Stimulated activated CD4-positive, alpha-beta T cell treated with anti-CD3 and anti-CD28 coated beads, Interleukin-1b, Interleukin-23, amount 100 ng/mL, for 1 hour (primary cell): ENCODE measurements at places on chromosomes 2 and 18.
A peak's percentile ranks its signal among the peaks of the same experiment; 100 is the strongest.

GRCh38 chr18:47175283-47175897 is 774 bp downstream of the IER3IP1 start:
- DNase-seq, result no peak

DNA sequence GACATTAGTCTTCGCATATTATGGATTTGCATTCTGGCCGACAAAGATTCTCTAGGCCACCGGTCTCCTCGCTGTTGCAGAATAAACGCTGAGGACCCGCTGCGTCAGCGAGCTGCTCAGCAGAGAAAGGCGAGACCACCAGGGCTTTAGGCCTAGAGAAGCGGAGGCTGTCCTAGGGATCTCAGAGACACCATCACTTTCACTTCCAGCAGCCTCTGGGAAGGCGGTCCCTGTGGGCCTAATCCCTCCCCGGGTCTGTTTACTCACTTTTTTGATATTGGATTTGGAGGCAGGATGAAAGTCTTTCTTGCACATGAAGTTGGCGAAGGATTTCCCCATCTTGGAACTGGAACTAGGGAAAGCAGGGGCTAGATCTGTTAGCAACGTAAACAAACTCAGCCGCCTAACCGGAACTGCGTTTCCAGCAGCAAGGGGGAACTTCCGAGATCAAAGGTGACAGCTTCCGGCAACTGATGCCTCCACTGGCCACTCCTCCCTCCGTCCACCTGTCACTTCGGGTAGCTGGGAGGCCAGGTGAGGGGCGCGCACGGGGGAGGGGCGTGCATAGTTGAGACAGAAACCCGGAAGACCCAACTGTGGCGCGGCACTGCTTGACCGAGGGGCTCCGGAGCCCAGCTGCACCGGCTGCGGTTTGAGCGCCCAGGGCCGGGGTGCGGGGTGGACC is at the start of gene SCRN3:
Gene SCRN3, plus strand, starts transcription at position 447 of the 685 bp plus-strand sequence. CDS start 2,554 bp downstream, outside the sequence.
- peak; percentile 44 for DNase-seq

DNA sequence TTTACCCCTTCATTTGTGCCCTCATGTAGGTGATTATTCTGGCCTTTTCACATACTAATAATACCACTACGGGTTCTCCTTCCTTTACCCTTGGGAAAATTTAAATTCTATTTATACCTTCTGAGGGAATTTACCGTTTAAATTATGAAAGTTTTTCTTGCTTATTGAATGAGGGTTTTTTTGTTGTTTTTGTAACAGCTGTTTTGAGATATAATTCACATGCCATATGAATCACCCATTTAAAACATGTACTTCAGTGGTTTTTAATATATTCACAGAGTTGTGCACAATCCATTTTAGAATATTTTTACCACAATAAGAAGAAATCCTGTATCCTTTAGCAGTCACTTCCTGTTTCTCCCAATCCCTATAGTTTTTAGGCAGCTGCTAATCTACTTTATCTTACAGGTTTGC is 54.7 kb downstream of the EML4 start:
- no peak for DNase-seq

- no peak for DNase-seq
These were observed 19.0 kb downstream of the UBE2E3 start for GRCh38 chr2:180999274-180999964.

DNA sequence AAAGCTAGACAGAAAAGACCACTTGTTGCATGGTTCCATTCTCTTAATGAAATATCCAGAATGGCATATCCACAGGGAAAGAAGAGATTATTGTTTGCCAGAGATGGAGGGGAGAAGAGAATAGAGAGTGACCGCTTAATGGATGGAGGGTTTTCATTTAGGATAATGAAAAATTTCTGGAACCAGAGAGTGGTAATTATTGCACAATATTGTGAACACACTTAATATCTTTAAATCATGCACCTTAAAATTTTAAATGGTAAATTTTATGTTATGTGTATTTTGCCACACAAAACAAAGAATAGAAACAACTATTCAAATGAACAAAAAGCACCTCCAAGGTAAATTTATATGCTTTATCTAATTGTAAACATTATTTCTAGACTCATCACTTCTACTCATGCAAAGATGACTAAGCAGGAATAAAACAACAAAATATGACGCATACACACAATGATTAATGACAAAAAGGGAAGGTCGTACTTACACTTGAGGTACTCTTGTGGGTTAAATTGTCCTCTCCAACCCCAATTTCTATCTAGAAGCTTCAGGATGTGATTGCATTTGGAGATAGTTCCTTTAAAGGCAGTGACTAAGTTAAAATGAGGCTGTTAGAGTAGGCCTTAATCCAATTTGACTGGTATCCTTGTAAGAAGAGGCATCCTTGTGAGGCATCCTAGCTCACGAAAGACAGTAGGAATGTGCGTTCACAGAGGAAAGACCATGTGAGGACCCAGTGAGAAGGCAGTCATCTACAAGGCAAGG is 18.7 kb upstream of the DHRS9 start:
- DNase-seq, result no peak

DNA sequence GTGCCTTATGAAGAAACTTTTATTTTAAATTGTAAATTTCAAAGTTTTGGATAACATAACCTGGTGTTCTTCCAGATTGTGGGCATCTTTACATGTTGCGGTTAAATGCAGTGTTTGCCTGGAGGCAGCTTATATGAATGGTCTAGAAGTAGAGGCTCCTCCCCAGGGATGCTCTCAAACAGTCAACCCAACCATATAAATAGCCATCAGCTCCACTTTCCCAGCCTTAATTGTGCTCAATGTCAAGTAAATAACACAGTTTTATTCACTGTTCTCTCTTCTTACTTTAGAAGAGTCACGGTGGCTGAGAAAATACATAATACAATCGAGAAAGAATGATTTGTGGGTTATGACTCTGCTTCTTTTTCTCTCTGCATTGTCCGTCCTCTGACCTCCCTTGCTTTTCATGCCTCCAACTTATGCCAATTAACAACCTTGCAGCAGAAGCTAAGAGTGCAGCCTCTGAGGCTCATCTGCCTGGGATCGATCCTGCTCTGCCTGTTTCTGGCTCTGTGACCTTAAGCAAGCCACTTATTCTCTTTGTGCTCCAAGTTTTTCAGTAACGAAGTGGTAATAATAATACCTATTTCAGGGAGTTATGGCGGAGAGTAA is 100.3 kb downstream of the DAW1 start:
- no peak for DNase-seq

- no peak for DNase-seq
These were observed 44.9 kb upstream of the TTC39C start for GRCh38 chr18:23969664-23970063.

- no peak for DNase-seq
These were observed 96.5 kb downstream of the EHBP1 start for GRCh38 chr2:62801814-62802523.

GRCh38 chr2:70937866-70938585 is 2.3 kb downstream of the ATP6V1B1 start:
- DNase-seq, result no peak

GRCh38 chr2:63488118-63488713 is 100.1 kb downstream of the WDPCP start:
- no peak for DNase-seq

- no peak for DNase-seq
These were observed 14.1 kb upstream of the INO80C start for GRCh38 chr18:35511833-35512232.

GRCh38 chr2:112314856-112315255 is 39.5 kb downstream of the ZC3H6 start:
- no peak for DNase-seq

- no peak for DNase-seq
These were observed 87.0 kb downstream of the WDR7 start for GRCh38 chr18:56738184-56738583.

DNA sequence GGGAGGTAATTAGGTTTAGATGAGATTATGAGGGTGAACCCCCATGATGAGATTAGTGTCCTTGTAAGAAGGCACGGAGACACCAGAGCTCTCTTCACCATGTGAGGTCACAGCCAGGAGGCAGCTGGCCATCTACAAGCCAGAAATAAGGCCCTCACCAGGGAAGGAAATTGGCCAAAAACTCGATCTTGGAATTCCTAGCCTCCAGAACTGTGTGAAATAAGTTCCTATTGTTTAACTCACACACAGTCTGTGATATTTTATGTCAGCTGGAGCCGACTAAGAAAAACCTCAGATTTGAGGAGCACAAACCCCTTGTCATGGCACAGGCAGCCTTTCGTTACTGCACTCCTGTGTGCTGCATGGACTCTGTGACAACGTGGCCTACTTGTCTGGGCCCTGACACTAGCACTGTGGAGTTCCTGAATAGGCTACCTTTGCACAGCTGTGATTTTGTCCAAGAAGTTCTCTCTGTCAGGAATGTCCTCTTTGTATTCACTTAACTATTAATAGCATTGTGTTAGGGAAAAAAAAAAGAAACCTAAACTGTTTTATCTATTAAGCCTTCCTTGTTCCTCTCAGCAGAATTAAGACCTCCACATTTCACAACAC is 319.8 kb downstream of the TDRD15 start:
- no peak for DNase-seq

GRCh38 chr2:20103530-20103929 is 52.1 kb upstream of the LAPTM4A start:
- no peak for DNase-seq

DNA sequence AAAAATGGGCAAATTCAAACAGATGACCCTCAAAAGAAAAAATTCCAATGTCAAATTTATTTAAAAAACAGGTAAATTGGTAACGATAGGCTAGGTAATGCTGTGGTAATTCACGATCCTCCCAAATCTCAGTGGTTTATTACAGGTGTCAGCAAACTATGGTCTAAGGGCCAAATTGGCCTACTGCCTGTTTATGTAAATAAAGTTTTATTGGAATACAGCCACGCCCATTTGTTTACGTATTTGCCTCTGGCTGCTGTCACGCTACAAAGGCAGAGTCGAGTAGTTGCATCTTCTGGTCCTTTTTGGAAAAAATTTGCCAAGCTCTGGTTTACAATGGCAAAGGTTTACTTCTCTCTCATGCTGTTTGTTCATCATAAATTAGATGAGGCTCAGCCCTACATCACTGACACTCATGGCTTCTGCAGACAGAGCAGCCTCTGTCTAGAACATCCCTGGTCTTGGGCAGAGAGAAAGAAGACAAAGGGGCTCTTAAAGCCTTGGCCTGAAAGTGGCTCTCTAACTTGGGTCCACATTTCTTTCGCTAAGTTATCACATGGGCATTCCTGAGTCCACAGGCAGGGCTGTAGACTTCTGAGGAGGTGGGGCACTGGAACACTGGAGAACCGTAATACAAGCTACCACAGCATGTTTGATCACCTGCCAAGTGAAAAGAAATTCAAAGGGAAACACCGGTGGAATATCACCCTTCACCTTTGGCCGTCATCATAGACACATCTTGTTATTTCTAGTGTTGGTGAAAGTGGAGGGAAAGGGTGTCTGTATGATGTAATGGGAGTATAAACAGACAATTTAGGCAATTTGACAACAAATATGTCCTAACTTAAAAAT is 34.8 kb downstream of the SP110 start:
- no peak for DNase-seq

DNA sequence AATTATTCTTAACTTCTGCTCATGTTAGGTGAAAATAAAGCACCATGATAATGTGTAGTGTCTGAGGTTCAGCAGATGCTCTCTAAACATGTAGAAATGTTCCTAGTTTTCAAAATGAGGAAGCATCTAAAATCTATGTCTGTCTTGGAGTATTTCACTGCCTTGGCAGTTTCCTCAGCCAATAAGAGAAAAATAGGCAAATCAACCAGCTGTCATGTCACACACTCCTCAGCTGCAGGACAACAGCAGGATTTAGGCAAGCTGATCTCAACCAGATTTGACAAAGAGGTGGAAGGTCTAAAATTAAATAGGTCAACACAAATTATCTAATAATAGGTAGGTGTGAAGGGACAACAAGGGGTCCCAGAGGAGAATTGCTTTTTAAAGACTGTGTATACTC is 164.1 kb upstream of the BOD1L2 start:
- no peak for DNase-seq

GRCh38 chr2:119108186-119108585 is 50.4 kb downstream of the C1QL2 start:
- DNase-seq, result no peak

GRCh38 chr2:29589440-29590103 is 331.8 kb downstream of the ALK start:
- DNase-seq, result no peak

DNA sequence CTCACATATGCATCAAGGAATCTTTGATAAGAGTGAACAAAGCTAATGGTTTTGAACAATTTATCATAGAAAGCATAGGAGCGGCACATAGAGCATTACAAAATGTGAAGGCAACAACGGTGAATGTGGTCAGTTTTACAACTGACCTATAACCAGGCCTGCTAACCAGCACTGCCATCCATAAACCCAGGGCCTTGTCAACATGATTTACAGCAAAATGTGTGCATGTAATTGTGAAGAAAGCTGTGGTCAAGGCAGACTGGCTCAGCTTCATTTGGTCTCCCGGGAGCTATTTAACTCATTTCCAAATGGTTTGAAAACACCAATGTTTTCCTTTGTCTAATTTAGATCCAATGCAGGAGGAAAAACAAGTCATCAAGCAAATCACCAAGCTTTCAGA is 119.8 kb downstream of the DHRS9 start:
- no peak for DNase-seq

GRCh38 chr18:52370841-52371240 is 30.8 kb downstream of the DCC start:
- DNase-seq, result no peak

- DNase-seq, result no peak
These were observed 16.8 kb upstream of the LYPD6 start for GRCh38 chr2:149313512-149313972.

- DNase-seq, result no peak
These were observed 34.2 kb upstream of the CTDP1 start for GRCh38 chr18:79645291-79645983.

- no peak for DNase-seq
These were observed 30.9 kb downstream of the OSBPL6 start for GRCh38 chr2:178225006-178225805.

DNA sequence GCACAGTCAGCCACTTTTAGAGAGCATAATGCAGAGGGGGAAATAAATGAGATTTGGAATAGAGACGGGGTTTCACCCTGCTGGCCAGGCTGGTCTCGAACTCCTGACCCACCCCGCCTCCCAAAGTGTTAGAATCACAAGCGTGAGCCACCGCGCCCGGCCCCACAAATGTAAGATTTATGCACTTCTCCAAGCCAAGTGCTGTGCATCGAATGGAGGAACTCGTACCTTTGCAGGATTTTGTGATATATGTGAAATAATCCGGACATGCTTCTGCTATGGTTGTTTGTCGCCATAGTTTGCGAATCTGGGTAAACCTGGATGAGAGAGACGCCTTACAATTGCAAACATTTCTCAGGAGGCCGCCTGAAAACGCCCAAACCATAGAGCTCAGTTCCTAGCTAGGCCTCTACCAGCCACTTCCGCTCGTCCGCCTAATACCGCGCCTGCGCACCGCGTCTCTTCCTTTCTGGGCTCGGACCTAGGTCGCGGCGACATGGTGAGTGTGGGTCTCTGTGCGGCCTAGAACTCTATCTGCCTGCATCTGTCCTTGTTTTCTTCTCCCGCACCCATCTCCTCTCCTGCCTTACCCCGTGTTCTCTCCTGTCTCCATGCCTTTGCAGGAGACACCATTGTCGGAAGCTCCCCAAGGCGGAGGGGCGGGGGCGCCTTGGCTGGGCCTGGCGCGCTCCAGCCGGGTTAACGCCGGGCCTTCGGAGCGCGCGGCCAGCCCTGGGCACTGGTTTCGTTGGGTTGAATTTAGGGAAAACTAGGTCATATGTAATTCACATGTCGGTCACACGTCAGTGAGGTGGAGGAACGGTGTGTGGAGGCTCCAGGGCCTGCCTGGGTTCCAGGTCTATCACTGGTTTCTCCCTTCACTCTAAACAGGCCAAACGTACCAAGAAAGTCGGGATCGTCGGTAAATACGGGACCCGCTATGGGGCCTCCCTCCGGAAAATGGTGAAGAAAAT is at the start of gene RPL37A:
Gene RPL37A, plus strand, starts transcription at position 466 of the 974 bp plus-strand sequence. Its CDS starts 31 bp downstream, at position 497.
- DNase-seq, result peak; percentile 70

- DNase-seq, result no peak
These were observed 819 bp downstream of the ANKRD44 start for GRCh38 chr2:197309691-197310231.

GRCh38 chr18:57519668-57520424 is 66.7 kb downstream of the FECH start:
- no peak for DNase-seq
